Glutamatergic neuron (in vitro differentiated cells): ENCODE measurements at places on chromosomes 7 and 10. TPM values are rescaled to one million over a fixed set of nuclear protein-coding genes. Genes with fewer than 3 reads are reported as not detected.

The CYP2C19 gene
- not detected for total RNA-seq

The JCAD gene
- 0.32 TPM for total RNA-seq

The TMEM196 gene
- 3.6 TPM for total RNA-seq

The CALML5 gene
- total RNA-seq: not detected

The DYNC1I1 gene
- 11.0 TPM for total RNA-seq

The ZNF365 gene
- total RNA-seq: 0.76 TPM

The CPSF4 gene
- 106 TPM for total RNA-seq

The MICALL2 gene
- total RNA-seq: 28.0 TPM

DNA sequence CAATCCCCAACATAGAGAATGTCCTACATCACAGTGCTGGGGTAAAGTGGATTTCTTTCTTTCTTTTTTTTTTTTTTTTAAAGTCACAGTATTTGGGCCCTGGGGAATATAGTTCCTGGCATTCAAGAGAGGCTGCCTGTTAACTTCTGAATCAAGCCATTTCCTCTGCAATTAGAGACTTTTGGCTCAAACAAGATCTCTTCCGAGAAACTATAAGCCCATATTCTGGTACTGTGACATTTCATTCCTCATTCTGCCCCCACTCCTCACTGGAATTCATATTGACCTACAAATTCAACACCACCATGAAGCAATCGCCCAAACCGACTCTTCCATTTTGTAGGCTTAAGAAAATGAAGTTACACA is 187.4 kb downstream of the PHTF2 start:
- no peak for DNase-seq

DNA sequence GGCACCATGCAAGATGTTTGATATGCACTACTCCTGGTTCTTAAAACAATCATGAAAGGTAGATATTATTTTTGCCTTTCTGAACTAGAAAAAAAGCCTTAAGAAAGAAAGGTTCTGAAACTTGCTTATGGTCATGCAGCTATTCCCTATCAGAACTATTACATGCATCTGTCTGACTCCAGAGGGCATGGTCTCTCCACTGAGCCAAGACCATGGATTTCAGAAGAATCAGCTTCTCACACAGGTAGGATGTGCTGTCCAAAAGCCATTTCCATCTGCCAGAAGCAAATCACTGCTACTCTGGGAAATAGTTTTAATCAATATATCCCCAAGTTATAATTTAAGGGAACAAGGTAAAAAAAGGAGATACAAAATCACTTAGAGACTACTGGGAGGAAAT is 69.5 kb downstream of the STK17A start:
- DNase-seq: no peak

GRCh38 chr7:42869131-42870020 is 42.5 kb downstream of the C7orf25 start:
- DNase-seq: no peak

- DNase-seq: peak; percentile 53
Measured at GRCh38 chr7:119270045-119270464, 1002.9 kb upstream of the KCND2 start.

DNA sequence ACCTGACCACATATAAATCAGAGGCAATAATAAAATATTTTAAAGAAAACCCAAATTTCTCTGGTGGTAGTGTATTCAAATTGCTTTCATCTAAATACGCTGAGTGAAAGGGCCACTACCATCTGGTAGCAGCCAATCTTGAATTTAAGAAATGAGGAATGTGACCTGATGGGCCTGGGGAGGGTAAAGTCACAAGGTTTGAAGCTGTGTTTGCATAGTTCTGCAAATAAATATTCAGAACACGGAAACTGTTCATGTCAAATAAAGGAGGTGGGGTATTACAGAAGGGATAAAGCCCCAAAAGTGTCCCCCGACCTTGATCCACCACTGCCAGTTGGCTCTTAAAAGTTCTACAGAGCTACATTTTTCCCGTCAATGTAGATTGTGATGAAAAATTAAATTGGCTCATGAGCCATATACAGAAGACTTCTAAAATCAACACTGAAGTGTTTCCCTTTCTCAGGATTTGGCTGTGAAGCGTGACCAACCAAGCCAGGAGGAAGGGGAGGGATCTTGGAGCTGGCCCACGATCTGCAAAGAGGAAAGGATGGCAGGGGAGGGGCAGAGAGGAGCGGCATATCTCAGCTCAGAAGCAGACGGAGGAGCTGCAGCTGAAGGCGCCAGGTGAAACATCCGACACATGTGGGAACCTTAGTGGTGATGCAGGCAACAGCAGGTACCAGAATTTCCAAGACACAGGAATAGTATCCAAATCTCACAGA is 39.6 kb downstream of the MPP7 start:
- DNase-seq: no peak

- DNase-seq: peak; percentile 89
Measured at GRCh38 chr10:117175901-117176534, 21.3 kb upstream of the KCNK18 start.

- no peak for DNase-seq
Measured at GRCh38 chr7:91107460-91107859, 156.8 kb upstream of the FZD1 start.

DNA sequence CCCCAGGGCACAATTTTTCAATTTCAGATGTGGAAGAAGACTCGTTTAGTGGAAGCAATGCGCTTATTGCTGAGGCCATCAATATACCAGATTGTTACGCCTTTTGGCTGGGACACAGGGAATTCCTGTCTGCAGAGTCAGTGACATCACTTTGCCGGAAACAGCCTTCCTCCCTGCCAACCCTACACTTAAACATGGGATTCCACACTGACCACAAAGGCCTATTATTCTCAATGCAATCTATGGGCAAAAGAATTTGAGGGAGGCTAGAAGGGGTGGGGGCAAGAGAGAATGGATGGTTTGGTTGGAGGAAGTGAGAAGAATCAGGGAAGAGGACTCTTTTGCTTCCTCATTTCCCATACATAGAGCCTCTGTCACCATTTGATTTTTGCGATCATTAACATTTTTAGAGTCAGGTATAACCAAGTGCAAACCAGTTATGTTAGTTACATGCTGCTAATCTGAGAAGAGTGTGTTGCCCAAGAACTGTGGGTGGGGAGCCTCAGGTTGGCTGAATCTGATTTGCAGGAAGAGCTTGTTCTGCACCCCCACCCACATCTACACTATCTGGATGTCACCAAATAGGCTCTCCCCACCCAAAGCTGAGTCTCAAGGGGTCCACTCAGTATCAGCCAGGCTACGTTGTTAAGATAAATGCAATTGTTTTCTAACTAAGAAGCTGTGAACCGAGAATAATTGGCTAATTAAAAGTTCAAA is 58.2 kb downstream of the ENTPD1 start:
- no peak for DNase-seq

- no peak for DNase-seq
Measured at GRCh38 chr10:34492081-34492480, 323.0 kb downstream of the PARD3 start.

DNA sequence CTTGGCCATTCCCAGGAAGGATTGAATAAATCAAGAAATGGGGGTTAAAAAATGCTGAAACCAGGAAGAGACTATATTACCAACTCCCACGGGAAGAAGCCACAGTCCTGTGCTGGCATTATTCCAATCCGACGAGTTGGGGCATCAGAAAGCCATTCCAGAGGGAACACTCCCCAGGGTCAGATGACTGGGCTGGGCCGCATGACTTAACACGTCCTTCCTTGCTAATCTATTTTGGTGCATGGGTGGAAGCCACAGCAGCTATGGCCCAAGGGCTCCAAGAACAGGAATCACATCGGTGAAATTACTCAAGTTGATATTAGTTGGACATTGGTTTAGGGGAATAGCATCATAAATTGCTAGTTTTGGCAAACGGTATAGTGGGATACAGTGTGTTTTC is 592.9 kb upstream of the NRP1 start:
- DNase-seq: no peak

DNA sequence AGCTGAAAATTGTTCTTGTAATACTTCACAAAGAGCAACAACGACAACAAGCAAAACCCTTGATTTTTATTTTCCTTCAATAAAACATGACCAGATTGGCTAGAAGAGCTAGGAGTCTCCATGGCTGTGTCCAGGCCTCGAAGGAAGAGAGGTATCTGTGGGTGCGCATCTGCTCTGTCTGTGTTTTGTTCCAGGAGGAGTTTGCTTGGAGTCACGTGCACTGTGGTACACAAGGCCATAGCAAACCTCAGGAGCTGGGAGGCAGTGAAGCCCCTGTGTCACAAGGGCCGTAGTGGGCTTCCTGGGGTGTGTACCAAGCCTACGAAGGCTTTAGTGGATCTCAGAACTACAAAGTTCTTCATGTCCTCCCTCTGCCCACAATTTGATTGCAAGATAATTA is 271.7 kb downstream of the TWIST1 start:
- no peak for DNase-seq

- DNase-seq: no peak
Measured at GRCh38 chr10:34229917-34230316, 585.2 kb downstream of the PARD3 start.

- no peak for DNase-seq
Measured at GRCh38 chr7:143221737-143222136, at the start of gene TAS2R40. Gene TAS2R40 (plus strand): TSS chr7:143222037. CDS start chr7:143222079, 42 bp downstream.

- no peak for DNase-seq
Measured at GRCh38 chr7:35875292-35875691, 74.4 kb downstream of the SEPTIN7 start.

DNA sequence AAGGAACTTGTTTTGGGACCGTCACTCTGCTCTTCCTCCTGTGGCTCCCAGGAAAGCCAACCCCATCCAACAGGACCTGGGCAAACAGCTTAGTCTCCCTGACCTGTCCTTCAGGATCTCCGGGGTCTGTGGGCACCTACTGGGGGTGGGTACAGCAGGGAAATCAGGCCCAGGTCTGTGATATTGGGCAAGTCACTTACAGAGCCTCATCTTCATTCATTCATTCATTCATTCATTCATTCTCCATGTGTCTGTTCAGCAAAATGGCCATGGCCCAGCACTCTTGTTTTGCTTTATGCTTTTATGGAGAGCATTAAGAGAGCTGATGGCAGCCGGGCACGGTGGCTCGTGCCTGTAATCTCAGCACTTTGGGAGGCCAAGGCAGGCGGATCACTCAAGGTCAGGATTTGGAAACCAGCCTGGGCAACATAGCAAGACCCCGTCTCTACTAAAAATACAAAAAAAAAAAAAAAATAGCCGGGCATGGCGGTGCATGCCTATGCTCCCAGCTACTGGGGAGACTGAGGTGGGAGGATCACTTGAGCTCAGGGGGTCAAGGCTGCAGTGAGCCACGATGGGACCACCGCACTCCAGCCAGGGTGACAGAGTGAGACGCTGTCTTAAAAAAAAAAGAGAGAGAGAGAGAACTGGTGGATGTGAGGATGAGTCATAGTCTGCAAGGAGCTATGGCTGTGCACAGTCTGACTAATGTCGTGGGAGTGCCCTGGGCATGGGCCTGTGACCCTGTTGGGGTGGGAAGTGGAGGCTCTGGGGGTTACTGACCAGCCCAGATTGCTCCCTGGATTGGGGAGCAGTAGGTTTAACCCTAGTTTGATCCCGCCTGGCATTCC is 54.3 kb downstream of the CLIP2 start:
- no peak for DNase-seq

DNA sequence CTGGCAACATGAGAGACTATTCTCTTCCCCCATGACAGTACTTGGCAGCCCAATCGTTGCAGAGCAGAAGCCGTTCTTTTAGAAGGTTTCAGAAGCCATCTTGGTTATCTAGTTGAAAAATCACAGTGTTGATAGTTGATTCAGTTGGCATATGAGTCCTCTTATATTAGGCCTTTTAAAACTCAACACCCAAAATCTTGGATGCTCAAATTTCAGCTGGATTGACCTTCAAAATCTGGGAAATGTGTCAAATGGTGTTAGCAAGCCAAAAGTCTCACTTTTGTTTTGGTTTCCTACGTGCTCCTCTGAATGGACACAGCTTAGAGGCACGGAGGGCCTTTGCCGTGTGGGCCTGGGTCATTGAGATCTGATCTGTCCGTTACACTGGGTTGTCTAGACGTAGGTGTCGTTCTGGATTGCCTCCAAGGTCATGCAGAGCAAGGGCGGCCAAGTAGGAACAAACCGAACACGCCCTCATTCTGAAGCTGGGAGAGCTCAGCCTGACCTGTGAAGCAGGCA is 59.3 kb upstream of the BMPER start:
- no peak for DNase-seq
